ENCODE measurements at places on chromosomes 4 and X. TPM values are rescaled to one million over a fixed set of nuclear protein-coding genes. Genes with fewer than 3 reads are reported as not detected.

The HTN3 gene
- polyA plus RNA-seq = not detected

The SH3BP2 gene
- polyA plus RNA-seq = 24.5 TPM

The WDR17 gene
- polyA plus RNA-seq = 0.45 TPM

The HEPH gene
- polyA plus RNA-seq = 1.7 TPM

The AKAP4 gene
- polyA plus RNA-seq = not detected

The CD38 gene
- polyA plus RNA-seq = 0.94 TPM

The PIGA gene
- polyA plus RNA-seq = 14.2 TPM

The WNK3 gene
- polyA plus RNA-seq = 0.15 TPM

The SLC10A7 gene
- 4.3 TPM for polyA plus RNA-seq

The TMEM35A gene
- 1.2 TPM for polyA plus RNA-seq
